ENCODE measurements at places on chromosomes 1 and 21.

- DNase-seq: no peak
Measured at GRCh38 chr1:205443585-205444299, 12.1 kb downstream of the BLACAT1 start.

DNA sequence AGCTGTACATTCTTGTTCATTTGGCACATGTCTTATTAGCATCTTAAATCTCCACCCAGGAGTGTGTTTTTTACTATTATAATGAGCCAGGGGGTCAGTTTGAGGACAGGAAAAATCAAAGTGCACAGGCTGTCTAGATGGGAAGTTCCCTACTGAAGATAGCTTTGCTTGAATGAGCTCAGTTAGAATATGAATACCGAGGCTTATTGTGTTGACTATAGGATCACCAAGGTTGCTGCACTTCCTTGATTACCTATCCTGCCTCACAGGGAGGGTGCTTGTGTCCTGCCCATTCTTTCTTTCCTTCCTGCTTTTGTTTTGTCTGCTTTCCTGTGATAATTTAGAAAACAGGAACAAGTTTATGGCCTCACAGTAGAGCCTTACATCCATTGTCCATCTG is 16.3 kb downstream of the PHGDH start:
- DNase-seq: no peak

DNA sequence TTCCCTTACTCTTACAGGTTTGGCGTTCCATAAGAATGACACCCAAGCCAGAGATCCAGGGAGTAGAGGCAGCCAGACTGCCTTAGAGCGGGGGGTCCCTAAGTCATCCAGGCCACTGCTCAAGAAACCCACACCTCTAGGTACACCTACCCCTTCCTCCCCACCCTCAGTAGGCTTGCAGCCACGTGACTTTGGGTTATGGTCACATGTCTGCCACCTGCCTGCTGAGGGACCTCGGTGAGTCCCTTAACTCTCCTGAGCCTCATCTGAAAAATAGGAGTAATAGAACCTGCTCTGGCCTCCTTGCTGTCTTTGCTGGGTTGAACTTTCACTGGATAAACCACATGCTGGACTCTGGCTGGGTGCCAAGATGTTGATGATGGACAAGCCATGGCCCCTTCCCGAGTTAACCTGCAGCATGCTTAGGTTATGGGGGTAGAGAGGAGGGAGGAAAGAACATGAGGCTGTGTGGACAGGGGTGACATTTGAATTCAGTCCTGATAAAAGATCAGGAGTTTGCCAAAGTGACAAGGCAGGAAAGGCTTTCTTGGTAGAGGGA is 4.5 kb downstream of the RPS6KA1 start:
- DNase-seq: no peak

DNA sequence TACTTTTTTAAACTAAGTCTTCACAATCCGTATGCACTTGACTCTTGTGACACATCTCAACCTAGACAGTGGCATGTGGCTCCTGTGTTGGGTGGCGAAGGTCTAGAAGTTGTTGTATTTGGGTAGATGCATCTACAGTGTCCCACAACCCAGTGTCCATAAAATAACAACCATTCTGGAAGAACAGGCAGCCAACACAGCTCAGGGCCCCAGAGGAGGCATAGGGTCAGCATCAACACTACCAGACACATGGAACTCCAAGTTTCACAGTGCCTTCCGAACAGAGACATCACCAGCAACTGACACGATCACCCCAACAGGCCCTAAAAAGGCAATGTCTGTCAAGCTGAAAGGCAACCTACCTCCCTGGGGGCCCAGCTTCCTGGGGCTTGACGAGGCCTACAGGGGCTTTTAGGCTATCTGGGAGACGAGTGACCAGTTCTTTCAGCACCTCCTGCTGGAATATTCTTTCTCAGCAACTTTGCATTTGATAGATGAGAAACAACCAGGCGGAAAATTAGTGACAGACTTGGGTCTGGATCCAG is 5.6 kb downstream of the SH3BP5L start:
- DNase-seq: no peak

GRCh38 chr1:103211073-103211472 is 102.8 kb upstream of the COL11A1 start:
- DNase-seq: no peak

GRCh38 chr1:28102189-28102588 is 13.8 kb upstream of the EYA3 start:
- no peak for DNase-seq

DNA sequence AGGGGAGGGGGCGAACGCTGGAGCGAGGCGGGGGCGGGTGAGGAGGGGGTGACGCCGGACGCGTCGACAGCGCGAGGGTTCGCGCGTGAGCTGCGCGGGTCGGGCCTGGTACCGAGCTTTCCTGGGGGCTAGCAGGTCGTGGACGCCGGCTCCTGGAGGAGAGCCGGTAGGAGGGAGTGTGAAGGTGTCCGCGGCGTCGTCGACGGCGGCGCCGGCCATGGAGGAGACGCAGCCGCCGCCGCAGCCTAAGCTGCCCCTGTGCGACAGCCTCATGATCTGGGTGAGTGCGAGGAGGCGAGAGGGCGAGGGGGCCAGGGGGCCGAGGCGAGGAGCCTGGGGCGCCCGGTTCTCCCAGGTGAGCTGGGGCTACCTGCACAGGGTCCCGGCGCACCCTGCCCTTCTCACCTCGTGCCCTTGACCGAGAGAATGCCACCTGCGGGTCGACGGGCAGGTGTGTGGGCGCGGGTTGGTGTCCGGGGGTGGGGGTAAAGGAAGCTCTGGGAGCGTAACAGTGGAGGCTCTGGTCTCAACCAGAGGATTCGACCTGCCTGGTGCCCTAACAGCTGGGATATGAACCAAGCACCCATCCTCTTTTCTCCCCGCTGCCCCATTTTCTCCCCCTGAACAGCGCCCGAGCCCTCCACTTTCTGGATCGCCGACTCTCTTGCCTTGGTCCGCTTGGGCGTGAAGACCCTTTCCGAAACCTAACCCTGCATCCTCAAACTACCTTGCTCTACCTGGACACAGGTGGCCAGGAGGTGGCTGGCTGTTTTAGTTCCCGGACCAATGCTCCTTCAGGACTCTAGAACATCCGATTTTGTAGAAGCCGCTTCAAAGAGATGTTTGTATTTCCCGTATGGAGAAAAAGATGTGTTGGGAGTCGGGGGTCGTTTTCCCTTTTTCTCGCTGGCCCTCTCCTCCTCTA is at the start of gene HOOK1:
Gene HOOK1 (plus strand): TSS at position 49 of the 925 bp plus-strand sequence. CDS start 169 bp downstream, at position 218.
- peak; percentile 30 for DNase-seq

DNA sequence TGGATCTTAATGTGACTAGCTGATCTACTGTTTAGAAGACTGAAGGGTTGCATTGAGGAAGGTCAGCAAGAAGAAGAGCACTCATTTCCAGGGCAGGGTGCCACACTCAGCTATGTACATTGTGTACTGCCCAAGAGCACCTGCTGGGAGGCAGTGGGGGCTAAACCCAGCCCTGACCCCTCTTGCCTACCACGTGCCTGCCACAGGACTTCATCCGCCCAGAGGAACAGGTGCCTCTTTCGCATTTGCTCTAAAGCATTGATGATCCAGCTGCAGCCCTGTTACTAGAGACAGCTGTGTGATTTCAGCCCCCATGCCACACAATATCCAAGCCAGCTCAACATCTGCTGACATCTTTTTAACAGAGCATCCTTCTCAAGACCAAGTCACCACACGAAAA is 341.8 kb downstream of the LMX1A start:
- no peak for DNase-seq

DNA sequence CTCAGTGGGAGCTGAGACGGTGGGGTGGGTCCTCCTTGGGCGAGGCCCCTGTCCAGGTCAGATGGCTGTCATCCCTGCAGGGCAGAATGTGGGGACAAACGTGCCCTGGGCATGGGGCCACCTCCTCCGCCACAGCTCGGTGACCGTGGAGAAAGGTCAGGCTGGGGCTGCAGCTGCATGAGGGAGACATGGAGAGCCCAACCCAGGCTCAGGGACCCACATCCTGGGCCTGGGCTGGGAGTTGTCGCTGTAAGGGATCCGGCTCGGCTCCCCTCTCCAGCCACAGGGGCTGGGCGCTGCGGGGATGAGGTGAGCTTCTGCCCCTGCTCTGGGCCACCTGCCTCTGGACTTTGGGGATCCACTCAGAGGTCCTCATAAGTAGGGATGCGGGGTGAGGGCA is 518 bp upstream of the PLCH2 start:
- DNase-seq: no peak

- DNase-seq: no peak
Measured at GRCh38 chr21:37582590-37582989, 216.0 kb downstream of the DYRK1A start.

DNA sequence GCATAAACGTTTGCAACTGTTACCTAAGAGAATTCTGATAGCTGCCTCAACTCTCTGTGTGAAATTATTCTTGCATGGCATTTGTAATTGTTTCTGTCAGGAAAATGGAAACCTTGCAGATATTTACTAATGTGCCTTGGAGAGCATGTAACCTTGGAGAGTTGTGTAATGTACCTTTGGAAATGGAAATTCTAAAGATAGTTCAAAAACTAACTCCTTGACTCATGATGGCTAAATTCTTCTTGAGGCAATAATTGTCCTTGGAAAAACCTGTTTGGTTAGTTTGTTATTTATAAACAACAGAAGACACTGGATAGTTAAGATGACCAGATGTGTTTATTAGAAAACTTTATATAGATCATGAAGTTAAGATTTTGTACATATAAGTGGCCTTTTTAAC is 1033.8 kb downstream of the PLA2G4A start:
- no peak for DNase-seq

DNA sequence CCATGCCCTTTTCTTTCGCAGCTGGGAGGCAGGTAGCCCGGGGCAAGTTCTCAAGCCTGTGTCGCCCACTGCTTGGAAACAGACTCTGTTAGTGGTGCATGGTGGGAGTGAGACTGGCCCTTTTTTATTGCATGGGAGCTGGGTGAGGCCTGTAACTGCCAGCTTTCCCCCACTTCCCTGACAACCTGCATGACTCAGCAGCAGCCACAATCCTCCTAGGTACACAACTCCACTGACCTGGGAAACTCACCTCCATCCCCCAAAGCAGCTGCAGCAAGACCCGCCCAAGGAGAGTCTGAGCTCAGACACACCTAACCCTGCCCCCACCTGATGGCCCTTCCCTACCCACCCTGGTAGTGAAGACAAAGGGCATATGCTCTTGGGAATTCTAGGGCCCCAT is 25.8 kb downstream of the PIGP start:
- DNase-seq: no peak

GRCh38 chr1:84510165-84510564 is 3.8 kb upstream of the GNG5 start:
- DNase-seq: no peak

DNA sequence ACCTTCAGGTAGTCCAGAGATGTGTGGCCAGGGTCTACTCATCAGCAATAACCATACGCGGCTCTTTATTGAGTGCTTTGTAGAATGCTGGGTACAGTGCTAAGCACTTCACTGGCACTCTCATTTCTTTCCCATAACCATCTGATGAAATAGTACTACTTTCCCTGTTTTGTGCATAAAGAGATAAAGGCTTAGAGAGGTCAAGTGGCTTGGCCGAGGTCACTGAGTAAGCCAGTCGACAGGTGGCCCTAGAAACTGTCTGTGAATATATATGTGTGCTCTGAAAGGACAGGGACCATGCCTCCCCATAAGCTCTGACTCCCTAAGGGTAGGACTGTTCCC is 52.8 kb downstream of the NENF start:
- no peak for DNase-seq

DNA sequence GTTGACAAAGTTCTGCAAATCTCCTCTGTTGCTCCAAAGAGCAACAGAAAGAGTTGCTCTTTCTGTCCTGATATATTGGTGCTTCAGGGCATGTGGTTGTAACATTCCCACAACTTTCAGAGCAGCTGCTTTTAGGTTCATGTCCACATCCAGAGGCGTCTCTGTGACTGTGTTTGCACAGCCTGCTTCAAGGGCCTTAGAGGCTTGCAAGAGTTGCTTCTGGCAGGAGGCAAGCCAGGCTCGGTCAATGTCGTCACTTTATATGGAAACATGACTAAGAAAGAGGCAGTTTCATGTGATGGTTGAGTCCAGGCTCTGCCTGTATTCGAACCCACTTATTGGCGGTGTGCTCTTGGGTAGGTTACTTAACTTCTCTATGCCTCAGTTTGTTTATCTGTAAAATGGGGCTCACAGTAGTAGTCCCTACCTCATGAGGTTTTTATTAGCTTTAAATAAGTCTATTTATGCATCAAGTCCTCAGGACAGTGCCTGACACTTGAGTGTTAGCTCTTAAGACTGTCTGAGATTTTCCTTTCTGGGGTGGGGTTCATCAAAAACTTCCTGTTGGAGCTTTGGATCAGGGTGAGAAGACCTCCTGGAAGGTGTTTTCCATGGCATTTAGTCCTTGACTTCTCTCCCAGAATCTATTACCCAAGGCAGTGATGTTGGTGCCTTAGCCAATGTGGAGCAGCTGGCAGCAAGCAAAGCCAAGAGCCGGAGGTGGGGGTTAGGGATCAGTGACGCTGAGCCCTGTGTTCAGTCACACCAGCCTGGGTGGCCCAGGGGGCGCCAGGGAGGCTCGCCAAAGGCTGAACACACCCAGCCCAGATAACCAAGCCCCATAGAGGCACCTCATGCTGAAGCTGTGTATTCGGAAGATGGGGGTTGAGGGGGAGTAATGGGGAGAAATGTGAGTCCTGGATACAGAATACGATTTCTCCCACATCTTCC is 18.9 kb downstream of the LHX4 start:
- no peak for DNase-seq

- no peak for DNase-seq
Measured at GRCh38 chr1:240804475-240804874, 192.5 kb upstream of the GREM2 start.

DNA sequence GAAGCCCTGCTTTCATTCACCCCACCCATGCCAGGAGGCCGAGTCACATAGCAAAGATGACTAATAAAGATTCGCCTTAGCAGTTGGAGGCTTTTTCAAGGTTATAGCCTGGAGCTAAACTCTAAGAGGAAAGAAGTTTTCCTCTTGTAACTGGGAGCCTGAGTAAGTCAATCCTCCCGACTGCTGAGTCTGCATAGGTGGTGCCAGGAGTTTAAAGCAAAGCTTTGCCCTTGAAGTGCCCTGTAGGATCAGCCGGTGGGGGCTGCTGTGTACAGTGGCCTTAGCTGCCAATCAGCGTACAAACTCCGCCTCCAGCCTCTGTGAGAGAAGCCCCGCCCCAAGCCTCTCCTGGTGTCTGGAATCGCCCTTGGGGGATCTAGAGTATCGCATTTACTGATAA is 147.5 kb upstream of the SPATA6 start:
- DNase-seq: no peak

GRCh38 chr21:26732432-26733221 is 112.6 kb downstream of the ADAMTS1 start:
- no peak for DNase-seq

- DNase-seq: no peak
Measured at GRCh38 chr1:229529639-229530038, 21.5 kb upstream of the NUP133 start.

DNA sequence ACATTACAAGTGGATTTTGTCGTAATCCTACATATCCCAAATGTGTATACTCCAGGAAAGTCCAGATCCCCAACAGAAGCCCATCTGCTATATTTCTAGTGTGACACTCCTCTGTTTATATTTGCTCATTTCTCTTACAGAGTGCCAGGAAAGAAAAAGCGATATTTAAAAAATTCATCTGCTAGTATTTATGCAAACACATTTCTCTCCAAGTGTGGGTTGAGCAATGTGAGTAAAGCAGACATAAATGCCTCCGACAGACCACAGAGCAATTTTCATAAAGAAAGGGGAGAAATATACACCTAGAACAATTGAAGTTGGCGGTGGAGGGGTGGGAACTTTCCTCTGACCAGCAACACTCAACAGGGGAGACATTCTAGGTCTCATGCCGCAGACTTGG is 22.2 kb upstream of the RAP1A start:
- no peak for DNase-seq

- no peak for DNase-seq
Measured at GRCh38 chr1:234727018-234727940, 117.3 kb upstream of the IRF2BP2 start.

Measured in NCI-H2081 (cell line).